Mesothelial cell of epicardium (in vitro differentiated cells): ENCODE measurements at places on chromosomes 3 and 15.

- DNase-seq = no peak
These were observed 273.8 kb upstream of the RGMA start for GRCh38 chr15:93362821-93363220.

- DNase-seq = peak; percentile 65
These were observed 7.1 kb downstream of the CPN2 start for GRCh38 chr3:194344012-194344411.

DNA sequence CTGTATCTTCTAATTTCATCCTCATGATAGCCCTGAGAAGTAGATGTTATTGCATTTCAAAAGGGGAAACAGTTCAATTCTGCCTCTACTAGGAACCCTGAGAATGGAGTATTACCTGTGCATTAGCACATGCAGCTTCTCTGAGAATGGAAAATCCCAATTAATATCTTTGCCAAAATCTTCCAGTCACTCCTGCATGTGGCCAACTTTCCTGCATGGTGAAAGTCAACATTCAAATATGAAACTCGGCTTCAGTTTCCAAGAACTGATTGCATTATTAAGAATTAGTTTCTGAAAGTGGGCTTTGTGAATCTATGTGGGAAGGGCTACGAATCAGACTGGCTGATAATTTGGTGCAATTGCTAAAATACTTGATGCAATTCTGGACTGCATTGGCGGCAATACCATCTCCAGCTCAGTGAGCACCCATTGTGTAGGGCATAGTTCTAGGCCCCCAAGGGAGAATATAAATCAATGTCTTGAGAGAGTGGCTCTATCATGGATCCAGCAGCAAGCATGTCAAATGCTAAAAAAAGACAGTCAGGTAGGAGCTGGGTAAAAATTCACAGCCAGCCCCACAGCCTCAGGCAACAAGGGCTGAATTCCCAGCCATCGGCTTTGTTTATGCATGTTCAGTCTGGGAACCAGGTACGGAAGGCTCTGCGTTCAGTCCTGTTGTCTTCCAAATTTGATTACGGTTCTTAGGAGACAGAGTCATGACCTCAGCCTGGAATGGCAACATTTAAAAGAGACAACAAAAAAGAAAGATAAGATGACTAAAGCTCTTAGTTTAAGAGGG, 18.8 kb upstream of the BCL6 start:
- DNase-seq = peak; percentile 50

- DNase-seq = no peak
These were observed 554.8 kb downstream of the NAALADL2 start for GRCh38 chr3:175413926-175414325.

GRCh38 chr3:14288833-14289451, 110.3 kb downstream of the LSM3 start:
- DNase-seq = no peak

DNA sequence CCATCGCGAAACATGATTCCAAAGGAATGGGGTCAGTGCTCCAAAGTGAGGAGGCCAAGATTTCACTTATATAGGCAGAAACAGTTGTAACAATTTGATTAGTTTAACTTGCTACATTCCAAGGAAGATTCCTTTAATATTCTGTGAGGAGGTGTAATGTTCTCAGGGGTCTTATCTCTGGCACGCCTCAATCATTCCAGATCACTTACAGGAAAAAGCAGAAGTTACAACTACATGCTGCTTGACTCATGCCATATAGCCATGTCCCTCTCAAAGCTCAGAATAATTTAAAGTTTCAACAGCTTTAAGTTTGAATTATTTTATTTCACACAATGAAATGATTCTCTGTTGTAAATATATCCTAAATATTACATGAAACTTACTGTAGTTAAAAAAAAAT, 3.5 kb upstream of the FYTTD1 start:
- DNase-seq = no peak

GRCh38 chr3:184874709-184875644, 63.0 kb downstream of the VPS8 start:
- DNase-seq = no peak

DNA sequence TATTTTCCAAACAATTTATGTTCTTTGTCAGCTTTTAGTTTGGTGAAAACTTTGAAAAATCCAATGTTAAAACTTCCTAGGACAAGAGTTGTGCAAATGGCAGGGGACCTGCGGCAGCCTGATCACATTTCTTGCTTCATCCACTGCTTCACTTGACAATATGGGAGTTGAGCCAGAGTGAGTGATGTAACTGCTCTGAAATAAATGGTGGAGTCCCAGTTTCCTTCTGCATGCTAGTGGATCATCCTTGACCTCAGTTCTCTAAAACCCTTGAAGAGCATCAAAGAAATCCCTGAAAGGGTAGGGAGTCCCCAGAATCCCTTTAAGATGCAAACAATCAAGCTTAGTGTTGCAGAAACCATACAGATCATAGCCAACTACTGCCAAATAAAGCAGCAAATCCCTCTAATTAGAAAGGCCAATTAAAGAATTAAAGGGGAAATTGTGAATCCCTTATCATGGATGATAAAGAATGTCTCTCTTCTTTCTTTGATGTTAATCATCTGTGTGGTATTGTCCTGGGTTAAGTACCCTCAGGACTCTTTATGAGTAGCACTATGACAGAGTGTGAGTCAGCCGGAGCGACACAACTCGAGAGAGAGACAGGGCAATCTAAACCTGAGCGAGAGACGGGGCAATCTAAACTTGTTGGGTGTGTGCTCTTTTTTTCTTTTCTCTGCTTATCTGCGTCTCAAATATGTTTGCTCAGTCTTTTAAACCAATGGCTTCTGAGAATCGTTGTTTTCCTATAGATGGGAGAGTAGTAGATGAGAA, 41.8 kb upstream of the GAP43 start:
- no peak for DNase-seq

- DNase-seq = no peak
These were observed 153.8 kb upstream of the AZI2 start for GRCh38 chr3:28502397-28502937.

DNA sequence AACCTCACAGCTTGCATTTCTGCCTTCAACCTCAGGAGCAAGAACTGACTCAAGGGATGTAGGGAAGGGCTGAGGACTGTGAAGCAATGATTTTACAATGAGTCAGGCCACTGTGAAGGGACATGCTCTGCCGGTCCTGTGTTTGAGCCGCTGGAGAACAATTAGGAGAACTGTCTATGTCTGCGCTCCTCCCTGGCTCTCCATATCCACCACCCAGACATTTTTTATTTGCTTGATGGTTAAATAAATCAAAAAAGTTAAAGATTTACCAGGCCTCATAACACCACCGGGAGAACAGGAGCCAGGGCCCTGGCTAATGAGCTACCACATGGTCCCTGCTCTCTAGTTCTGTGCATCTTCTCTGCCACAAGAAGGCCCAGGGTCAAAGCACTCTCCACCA, 29.6 kb downstream of the SEC61A1 start:
- no peak for DNase-seq

DNA sequence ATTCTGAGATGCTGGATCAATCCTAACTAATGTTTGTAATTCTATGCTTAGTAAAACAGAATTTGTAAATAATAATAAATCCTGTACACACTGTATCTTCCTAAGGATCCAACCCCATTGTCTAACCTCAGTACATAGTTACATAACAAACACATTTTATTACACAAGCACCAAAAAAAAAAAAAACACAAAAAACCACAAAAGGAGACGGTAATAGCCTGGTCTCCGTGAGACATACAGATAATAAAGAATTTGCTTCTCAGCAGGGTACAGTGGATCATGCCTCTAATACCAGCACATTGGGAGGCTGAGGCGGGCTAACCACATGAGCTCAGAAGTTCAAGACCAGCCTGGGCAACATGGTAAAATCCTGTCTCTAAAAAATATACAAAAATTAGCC, 558.7 kb downstream of the MAGI1 start:
- no peak for DNase-seq

GRCh38 chr3:17333893-17334292, 408.5 kb downstream of the TBC1D5 start:
- DNase-seq = no peak

- no peak for DNase-seq
These were observed 3.1 kb upstream of the DLL4 start for GRCh38 chr15:40925863-40926658.

DNA sequence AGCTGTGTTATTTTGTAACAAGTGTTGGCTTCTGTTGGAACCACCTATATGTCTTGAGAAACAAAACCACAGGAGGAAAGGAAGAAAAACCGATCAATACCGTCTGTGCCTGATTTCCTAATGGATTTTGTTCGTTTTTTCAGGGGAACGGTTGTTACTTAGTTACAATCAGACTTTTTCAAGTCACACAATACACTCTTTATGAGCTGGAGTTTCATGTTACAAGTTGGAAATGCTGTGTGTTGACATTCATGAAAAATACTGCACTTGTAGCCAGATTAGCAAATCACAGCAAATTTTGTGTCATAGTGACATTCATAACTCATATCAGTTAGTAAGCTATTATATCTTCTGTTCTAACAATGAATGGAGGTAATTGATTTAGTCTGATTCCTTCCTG, 78.9 kb downstream of the SLTM start:
- DNase-seq = no peak

DNA sequence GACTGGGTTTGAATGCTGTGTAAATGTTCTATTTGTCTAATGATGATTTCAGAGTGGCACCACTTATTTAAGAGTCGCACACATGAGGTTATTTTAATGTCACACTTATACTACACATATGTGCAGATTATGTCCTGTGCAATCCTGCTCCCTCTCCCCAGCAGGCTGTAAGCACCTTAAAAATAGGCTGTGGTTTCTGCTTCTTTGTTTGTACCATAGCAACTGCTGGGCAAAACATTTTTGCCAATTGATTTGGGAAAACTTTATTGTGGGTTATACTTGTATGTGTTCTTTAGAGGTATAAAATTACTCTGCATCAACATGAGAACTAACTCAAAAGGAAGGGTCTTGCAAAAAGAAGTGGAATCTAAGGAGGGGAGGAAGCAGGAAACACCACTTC, 318.5 kb downstream of the NTRK3 start:
- no peak for DNase-seq

- DNase-seq = no peak
These were observed 143.3 kb upstream of the GMNC start for GRCh38 chr3:191005790-191006189.

GRCh38 chr3:58308728-58309127, 2.4 kb downstream of the HTD2 start:
- no peak for DNase-seq

DNA sequence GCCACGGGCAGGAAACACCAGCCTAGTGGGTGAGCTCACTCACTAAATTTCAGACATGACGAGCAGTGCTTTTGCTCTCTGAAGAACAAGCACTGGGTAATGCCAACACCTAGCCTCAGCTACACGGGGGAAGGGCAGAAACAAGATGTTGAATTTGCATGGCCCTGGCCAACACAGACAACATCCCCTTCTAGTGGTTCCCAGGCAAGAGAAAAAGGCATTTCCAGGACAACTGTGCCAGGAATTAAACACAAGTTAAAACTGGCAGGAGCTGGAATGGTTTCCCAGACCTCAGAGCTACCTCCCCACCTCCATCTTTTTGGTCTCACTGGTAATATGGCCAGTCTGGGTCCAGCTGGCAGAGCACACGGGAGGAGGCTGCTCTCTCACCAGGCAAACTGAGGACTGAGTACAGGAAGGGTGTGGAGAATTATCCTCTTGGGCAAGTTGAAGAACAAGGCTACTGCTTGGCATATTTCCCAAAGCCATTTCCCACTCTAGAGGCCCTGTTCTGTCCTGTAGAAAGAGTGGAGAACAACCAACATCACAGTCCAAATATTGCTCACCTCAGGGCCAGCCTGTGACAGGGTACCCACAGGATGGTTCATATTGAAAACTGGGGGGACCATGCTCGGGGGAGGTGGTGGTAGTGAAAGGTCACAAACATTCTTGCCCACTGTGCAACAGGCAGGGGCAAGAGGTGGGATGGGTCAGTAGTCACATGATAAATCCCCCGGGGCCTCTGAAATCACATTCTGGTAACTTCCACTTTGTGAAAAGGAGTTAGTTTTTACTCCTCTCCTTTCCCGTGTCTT, 26.5 kb downstream of the TSPAN3 start:
- DNase-seq = no peak

DNA sequence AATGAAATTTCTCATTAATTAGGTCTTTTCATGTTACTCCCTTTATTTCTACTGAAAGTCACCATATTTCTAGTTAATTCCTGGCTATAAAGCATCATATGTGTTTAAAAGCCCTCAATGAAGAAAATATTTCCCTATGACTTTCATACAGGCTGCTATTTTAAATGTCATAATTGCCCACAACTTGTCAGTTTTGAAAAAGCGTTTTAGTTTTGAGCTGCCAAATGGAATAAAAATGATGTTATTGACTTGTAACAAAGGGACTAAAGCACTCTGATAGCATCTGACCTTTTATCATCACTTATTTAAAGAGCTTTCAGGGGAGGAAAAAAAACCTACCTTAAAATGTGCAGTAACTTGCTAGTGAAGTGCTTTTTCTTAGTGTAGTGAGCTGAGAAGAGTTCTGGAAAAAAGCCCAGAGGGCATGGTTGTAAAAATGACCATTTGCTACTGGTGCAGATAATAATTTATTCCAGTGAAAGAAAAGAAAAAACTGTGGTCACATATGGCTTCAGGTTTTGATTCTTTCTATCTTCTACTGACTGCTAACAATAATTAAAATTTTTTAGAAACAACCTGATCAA, 877.2 kb downstream of the CADM2 start:
- DNase-seq = no peak

GRCh38 chr15:95591886-95592285, 738.6 kb upstream of the NR2F2 start:
- no peak for DNase-seq

GRCh38 chr3:100412912-100413590, 11.7 kb downstream of the LNP1 start:
- DNase-seq = no peak

DNA sequence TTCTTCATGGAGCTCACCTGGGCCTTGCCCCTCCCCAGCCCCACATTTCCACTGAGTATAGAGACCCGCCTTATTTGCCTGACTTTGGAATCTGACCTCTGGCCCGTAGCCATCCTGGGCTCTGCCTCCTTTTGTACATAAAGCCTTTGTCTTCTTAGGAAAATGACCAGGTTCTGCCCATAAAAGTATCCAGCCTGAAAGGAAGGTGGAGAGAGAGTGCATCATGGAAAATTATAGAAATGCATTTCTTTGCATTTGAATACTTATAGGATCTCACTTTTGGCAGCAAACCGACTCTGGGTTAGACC, 3.6 kb upstream of the SH2D7 start:
- no peak for DNase-seq

DNA sequence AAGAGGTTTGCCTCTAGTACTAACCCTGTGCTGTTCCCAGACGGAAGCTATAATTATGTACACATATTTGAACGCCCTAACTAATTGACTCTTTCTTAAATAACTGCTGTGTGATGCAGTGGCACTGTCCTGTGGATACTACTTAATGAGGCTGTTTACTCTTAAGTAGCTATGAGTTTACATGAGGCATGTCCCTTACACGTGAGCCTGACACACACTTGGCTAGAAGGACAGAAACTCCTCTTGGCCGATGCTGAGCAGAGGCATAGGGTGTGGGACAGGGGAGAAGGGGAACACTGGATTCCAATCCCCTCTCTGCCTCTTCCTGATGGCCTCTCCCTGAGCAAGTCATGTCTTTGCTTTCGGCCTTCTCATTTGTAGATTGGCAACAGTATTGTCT, 21.9 kb downstream of the EHD4 start:
- DNase-seq = no peak

- no peak for DNase-seq
These were observed 193.4 kb upstream of the HES1 start for GRCh38 chr3:193942516-193943055.
